Frontal cortex (tissue), 4 donors: ENCODE measurements at places on chromosomes 1 and 21. TPM values are rescaled to one million over a fixed set of nuclear protein-coding genes. Genes with fewer than 3 reads are reported as not detected.

- DNase-seq = no peak
Observed at GRCh38 chr1:11691302-11691914, at the start of gene DRAXIN. Gene DRAXIN, plus strand, starts transcription at chr1:11691710. Its CDS starts 14,549 bp downstream, at chr1:11706259.

Gene C8B
- not detected for total RNA-seq

DNA sequence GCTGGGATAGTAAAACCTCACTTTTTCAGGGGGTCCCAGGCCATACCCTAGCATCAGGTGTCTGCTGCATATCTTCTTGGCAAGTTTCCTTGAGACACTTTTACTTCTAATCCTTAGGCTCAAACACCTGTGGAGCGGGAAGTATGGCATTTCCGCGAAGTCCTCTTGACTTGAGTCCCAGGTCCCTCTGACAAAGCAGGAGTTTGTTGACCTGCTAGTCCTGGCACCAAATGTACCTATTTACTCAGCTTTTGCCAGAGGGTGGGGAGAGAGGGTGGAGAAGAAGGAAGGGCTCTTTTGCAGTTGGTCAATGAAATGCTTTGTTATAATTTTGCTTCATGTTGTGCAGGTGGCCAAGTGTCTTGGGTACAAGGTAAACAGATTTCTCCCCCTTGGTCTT, 59.7 kb downstream of the CLIC6 start:
- DNase-seq = no peak

DNA sequence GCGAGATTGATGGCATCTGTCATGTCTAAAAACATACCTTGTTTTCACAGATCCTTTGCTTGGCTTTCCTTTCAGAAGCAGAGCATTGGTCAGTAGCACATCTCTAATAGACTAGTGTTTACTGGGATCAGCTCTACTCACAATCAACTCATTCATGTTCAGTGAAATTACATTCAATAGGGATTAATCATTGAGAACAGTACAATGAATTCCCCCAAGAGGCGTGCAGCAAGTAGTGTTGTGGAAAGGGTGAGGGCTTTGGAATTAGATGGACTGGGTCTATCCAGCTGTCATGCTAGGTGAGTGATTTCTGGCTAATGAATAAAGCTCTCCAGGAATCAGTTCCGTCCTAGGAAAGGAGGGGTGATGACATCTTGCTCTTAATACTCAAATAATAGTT, 155.2 kb upstream of the COA6 start:
- peak; percentile 43 for DNase-seq

DNA sequence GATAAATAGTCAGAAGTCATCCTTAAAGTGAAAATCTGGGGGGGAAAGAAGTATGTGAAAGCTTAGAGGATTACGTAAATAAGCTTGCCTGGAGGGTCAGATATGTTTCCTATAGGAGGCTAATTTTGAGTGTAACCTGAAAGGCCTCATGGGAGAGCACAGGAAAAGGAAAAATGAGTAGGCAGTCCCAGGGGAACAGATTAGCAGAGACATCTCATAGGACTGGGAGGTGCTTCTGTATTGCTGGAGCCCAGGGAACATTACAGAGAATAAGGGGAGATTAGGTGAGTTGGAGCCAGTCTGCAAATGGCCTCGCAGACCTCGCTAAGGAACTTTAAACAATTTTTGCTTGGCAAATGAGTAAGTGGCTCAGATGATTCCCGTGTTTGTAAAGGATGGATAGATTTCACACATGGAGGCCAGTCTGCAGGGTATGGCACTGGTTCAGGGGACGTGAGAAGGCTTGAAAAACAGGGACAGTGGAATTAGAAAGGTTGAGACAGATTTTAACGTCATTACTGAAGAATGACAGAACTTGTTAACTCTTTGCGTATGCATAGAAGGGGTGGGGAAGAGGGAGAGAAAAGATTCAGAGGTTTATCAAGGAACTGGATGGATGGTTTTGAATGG, 149.1 kb downstream of the GREM2 start:
- DNase-seq = no peak

DNA sequence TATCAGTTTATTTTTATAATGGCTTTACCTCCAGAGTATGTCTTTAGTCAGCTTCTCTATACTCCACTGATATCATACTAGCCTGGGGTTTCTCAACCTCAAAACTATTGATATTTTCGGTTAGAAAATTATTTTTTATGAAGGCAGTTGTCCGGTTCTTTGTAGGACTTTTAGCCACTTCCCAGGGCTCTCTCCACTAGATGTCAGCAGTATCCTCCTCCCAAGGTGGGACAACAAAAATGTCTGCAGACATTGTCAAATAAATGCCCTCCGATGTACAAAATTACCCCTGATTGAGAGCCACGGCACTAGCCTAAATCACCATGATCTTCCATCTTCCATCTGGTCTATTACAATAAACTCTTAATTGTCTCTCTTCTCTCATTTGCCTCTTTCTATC, 4.1 kb upstream of the GRIK1 start:
- no peak for DNase-seq

DNA sequence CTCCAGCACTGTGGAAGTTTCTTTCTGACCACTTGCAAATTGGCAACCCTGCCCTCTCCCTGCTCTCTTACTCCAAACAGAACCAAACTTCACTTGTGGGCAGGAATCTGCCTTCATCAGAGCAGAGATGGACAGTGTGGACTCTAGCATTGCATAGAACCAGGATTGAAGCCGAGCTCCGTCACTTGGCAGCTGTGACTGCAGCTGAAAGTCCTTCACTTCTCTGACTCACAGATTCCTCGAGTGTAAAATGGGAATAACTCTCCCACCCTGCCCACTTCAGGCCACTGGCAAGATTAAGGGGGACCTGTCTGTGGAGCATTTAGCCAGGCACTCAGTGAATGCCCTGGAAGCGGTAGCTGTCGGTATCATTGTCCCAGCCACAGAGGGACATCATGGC, 75.7 kb upstream of the ZBTB40 start:
- no peak for DNase-seq

GRCh38 chr1:191546803-191547202, 611.5 kb upstream of the RGS18 start:
- DNase-seq = no peak

Gene ADIPOR1
- total RNA-seq = 51.4 TPM

DNA sequence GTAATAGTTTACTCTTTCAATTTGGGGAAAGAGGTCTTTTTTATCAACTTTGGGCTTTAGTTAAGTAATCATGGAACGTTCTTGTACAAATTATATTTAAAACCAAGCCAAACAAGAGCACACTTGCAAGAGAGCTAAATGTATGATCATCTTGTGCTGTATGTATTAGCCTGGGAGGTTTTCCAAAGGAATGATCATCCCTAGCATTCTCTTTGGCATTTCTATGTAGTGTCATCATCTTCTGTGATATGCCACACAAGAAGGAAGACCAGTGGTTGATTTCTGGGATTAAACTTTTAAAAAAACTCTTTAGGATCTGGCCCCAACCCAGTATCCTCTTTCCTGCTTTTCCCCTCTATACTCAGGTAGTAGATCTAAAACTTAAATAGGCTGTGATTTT, 38.4 kb upstream of the KCNQ4 start:
- DNase-seq = no peak

Gene OR10J1
- total RNA-seq = not detected

Gene RNF186
- total RNA-seq = not detected

Gene ATP1A2
- total RNA-seq = 45.7 TPM

Gene LIN9
- 23.2 TPM for total RNA-seq

DNA sequence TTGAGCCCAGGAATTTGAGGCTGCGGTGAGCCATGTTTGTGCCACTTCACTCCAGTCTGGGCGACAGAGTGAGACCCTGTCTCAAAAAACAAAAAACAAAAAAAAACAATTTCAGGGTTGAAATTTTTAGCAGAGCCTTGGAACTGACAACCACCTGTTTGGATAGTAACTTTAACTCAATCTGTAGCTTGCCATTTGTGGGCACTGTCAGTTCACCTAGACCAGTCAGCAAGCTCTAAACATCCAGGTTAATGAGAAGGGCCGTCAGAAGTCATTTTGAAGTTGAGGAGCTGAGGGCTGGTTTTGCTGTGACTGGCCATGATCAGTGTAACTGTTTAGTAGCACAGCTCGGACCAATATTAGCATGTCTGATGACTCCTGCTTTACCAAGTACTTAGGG, 8.4 kb downstream of the TRAPPC10 start:
- DNase-seq = no peak

GRCh38 chr1:56097713-56098112, 481.6 kb downstream of the PLPP3 start:
- DNase-seq = no peak

GRCh38 chr1:232974971-232975370, 24.6 kb downstream of the NTPCR start:
- DNase-seq = no peak

Gene S100A9
- 28.9 TPM for total RNA-seq

DNA sequence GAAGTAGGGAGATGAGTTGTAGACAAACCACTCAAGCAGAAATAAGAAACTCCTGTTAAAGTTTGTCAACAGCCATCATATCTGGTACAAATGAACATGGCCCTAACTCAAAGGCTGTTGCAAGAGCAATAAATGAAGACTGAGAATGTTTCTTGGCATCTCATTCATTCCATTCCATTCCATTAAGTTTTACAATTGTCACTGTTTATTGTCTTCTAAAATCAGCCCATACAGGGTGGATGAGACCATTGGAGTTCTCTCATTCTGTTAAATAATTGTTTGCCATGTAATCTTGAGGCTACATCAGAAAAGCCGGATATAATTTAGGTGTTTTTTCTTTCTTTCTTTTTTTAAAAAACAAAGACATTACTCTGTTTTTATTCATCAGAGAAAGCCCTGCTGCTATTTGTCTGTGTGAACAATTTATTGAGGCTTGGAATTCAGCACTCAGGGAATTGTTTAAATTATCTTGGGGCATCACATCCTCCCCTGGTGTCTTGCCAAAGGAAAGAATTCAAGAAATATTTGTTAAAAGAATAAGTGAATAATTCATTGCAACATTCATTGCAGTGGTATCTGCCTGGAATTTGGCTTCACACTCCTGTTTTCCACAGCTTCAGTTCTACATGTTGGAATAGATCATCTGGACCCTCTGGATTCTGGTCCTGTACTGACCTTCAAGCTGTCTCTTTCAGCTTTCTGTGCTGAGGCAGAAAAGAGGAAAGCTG, 604.5 kb downstream of the PLPP3 start:
- DNase-seq = no peak

Gene MMEL1
- 7.3 TPM for total RNA-seq

DNA sequence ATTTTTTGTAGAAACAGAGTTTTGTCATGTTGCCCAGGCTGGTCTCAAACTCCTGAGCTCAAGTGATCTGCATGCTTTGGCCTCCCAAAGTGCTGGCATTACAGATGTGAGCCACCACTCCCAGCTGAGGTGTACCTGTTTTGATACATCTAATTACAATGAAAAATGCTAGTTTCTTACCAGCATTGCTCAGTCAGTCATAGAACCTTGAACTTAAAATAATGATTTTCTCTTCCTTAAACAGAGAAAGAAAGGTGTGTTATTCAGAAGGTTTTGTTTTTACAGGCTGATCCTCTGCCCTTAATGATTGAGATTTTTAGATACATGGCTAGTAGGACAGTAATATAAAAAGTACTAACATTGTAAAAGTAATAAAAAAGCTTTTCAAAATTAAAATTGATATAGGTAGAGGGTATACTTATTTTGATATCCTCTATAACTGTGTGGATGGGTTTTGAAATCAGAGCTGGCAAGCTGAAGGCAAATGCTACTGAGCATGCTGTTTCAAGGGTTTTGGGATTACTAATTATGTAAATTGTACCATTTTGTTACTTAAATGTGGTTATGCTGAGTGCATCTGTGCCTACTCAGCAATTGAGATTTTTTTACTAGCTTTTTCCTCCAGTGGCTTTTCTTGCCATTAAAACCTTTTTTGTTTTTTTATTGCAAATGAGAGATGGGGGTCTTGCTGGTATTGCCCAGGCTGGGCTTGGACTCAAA, 16.1 kb downstream of the PRRC2C start:
- DNase-seq = no peak

DNA sequence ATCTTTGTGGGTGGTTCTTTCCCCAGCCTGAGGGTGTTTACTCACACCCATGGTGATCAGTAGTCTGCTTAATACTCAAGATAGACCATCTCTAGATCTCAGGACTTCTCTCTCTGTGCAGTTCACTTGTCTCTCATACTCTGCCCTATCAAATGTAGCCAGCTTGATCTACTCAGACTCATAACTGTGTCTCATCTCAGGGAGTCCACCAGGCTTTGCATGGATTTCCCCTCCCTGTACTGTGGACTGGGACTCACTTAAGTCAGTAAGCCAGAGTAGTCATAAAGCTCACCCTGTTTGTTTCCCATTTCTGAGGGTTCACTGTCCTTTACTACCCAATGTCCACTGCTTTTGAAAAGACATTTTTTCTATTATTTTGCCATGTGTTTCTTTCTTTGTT, 41.8 kb downstream of the LYPLAL1 start:
- DNase-seq = no peak

Gene CD247
- total RNA-seq = 1.2 TPM

Gene LDLRAD2
- total RNA-seq = not detected

Gene IFFO2
- 7.7 TPM for total RNA-seq

Gene PLK3
- 10.2 TPM for total RNA-seq

GRCh38 chr1:46406881-46407608, 12.9 kb downstream of the FAAH start:
- no peak for DNase-seq

DNA sequence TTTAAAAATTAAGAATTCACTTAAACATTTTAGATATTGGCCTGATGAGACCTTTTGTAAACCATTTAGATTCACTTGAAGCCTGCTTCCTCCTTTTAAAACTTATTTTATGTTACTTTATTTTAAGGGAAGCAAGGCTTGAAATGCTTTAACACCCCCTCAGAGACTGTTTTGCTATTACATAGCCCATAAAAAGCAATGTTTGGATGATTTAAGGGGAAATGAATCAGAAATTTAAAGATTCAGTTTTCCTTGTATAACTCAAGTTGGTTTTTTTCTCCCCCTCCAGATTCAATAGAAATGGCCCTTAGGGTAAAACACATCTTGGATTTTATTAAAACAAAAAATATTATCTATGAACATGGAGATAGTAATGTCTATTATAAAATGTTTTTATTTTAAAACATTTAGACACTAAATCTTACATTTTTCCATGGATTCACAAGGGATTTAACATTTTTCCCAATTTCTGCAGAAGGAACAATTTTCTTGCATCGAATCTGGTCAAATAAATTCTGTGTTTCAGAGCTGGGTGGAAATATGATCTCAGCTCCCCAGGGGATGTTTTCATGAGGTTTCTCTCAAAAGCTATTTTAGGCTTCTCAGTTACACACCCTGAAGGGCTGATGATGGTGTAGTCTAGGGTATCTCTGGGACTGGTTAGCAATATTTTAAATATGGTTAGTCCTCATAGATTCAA, 69.3 kb upstream of the WARS2 start:
- no peak for DNase-seq

DNA sequence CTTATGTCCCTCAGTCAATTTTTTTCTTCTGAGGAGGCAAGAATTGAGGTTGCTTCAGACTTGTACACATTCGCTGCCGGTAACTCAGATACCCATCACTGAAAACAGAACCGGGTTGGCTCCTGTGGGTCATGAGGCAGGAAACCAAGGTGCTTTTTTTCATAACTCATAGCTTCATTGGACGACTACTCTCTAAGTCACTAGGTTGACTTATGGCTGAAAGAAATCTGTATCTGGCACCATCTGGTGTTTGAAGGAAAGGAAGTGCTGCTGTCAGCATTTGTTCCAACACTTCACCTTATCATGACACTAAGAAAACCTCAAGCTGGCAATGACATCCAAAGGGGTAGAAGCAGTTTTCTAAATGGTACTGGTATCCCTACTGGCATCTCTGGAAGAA, 82.3 kb downstream of the TBX19 start:
- DNase-seq = no peak

- DNase-seq = peak; percentile 58
Observed at GRCh38 chr1:22808676-22809483, 98.2 kb downstream of the EPHB2 start.
